ENCODE measurements at places on chromosomes 16 and 17.

- peak; percentile 64 for DNase-seq
Measured at GRCh38 chr17:9424071-9424640, 151.5 kb downstream of the STX8 start.

DNA sequence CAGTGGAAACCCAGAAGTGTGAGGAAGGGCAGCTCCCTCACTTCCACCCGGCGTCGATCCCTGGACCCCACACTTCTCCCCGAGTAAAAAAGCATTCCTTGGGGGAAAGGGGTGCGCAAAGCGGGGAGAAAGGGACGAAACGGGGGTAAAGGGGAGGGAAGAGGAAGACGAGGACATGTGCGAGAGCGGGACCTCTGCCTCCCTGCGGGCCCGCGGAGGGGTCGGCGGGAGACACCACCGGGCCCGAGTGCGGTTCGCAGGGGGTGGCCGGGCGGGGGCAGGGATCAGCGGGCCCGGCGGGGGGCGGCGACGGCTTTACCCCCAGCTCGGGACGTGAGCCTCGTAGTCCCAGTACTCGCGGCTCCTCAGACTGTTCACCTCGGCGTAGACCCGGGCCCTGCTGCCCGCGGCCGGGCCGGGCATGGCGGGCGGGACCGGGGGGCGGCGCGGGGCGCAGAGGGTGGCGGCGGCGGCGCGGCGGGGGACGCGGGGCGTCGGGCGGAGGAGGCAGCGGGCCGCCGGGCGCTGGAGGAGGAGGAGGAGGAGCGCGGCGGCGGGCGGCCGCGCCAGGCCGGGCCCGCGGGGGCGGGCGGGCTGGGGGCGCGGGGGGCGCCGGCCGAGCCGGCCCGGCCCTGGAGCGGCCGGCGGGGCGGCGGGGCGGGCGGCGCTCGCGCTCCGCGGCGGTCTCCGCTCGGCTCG is 443 bp downstream of the CSNK2A2 start:
- no peak for DNase-seq

- no peak for DNase-seq
Measured at GRCh38 chr16:83835586-83836566, 28.1 kb downstream of the HSBP1 start.

GRCh38 chr17:71023249-71024030 is 854.1 kb downstream of the KCNJ2 start:
- no peak for DNase-seq

DNA sequence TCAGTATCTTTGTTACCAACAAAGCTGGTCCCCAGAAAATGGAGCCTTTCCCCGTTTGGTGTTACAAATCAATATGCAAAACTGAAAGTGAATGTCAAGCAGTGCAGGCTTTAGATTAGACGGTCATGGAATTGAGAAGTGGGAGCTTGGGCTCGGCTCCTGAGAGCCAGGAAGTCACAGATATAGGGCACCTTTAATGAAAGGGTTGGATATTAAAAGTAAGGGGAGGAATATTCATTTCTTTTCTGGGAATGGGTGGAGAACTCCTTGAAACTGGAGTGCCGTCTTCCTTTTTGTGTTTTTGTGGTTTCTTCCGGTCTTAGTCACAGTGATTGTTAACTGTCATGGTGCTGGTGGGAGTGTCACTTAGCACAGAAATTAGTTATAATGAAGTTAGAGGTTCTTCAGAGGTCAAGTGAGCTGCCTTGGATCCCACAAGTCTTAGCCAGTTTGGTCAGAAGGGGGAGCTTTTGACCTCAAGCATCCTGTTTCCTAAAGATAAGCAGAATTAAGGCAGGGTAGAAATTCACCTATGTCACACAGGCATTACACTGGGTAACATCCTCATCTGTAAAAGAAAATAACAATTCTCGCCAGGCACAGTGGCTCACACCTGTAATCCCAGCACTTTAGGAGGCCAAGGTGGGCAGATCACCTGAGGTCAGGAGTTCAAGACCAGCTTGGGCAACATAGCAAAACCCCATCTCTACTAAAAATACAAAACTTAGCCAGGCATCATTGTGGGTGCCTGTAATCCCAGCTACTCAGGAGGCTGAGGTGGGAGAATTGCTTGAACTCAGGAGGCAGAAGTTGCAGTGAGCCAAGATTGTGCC is 9.6 kb upstream of the EIF1 start:
- DNase-seq: no peak

DNA sequence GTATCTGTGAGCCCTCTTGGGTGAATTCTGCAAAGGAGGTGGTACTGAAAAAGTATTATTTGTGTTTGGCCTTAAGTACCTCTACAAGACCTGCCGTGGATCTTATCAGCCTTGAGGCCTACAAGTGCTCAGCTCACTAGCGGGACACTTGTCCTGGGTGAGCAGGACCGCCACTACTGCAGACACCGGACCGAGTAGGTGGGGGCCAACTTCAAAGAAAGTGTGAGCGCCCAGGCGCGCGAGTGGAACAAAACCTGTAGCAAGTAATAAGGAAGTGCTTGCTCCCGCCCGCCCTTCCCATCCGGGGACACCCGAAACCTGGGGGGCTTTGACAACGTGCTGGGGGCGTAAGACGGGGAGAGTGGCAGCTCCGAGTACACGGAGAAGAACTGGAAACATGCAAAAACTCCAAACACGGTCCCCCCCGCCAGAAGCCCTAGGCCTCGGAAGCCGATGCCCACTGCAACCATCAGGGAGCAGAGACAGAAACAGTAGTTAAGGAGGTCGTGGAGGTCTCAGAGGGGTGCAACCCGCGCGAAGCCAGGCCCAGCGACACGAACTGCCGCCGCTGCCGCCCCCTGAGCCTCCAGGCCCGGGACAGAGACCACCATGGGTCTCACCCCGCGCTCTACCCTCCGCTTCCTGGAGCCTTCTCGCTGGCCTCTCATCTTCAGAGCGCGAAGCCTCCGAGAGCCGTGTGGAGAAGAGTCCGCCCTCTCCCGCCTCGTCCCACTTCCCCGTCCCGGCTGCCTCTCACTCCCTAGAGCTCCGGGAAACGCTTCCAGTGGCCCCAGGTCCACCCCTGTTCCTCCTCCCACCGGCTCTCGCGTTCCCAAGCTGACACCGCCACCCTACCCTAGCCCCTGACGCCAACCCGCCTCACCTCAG is 537 bp downstream of the CNOT1 start:
- peak; percentile 32 for DNase-seq

All from H9 (cell line).